ENCODE measurements at places on chromosomes 1 and 21.

- no peak for DNase-seq
Observed at GRCh38 chr1:93565496-93566206, 116.0 kb downstream of the BCAR3 start.

- DNase-seq = no peak
Observed at GRCh38 chr1:39214998-39215873, 10.7 kb downstream of the MACF1 start.

DNA sequence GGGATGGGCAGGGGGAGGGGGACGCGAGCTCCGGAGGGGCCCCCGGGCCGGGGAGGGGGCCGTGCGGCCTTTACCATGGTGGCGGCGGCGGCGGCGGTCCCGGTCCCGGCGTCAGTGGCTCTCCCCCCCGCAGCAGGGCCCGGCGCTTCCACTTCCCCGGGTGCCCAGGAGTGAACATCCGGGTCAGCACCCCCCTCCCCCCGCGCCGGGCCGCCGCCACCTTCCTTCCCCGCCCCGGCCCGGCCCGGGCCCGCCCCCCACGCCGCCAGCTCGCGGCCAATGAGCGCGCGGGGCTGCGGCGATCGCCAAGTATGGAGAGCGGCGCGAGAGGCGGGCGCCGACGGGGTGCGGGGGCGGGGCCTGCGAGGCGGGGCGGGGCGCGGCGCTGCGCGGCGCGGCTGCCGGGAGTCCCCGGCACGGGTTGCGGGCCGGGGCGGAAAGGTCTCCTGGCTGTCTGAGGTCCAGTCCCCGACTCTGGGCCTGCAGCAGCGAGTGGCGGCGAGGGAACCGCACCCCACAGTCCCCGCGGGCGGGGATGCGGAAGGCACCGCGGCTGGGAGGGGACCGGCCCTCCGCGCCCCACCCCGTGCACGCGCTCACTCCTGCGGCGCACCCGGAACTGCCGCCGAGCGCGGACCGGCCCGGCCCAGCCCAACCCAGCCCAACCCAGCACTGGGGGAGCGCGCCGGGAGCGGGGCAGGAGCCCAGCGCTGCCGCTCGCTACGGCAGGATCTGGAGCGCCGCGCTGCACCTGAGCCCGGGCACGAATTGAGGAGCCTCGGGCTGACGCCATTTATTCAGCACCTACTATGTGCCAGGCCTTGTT lies at the start of gene CAPZB:
CAPZB (minus strand) TSS at position 178 of the 826 bp plus-strand sequence; CDS start at position 77, 101 bp downstream.
- DNase-seq = peak; percentile 98

- DNase-seq = peak; percentile 99
Observed at GRCh38 chr1:48471691-48472576, at the start of gene SPATA6. Gene SPATA6, minus strand, starts transcription at chr1:48472204. Its CDS starts 196 bp downstream, at chr1:48472008.

- DNase-seq = no peak
Observed at GRCh38 chr1:160048335-160048734, 16.5 kb upstream of the PIGM start.

GRCh38 chr21:30769724-30770431 lies 14.7 kb upstream of the KRTAP21-1 start:
- no peak for DNase-seq

- no peak for DNase-seq
Observed at GRCh38 chr1:222596696-222597095, 7.0 kb upstream of the TAF1A start.

DNA sequence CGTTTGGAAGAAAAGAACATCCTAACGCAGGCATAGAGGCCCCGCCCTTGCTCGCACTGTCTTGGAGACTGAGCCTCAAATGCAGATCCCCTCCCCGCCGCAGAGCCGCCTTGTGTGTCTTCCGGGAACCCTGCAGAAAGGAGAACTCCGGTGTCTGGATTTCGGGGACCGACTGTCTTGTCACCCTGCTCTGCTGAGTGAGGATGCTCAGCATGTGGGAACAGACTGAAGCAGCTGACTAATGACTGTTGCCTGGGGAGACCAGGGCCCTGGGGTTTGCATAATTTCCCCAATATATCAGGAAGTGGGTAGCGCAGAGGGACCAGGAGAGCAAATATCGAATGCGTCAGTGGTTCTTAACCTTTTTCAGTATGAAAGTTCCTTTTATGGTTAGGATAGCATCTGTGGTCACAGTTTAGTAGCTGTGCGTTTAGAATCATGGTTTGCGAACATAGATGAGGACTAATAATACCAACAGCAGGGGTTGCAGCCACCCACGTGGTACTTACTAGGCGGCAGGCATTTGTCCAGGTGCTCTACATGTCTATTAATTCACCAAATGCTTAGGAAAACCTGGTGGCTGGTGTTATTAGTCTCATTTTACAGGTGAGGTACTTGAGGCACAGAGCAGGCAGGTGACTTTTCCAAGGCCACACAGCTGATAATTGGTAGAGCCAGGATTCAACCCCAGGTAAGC lies 14.3 kb downstream of the GPR137B start:
- DNase-seq = no peak

- no peak for DNase-seq
Observed at GRCh38 chr1:172515927-172516326, 17.0 kb upstream of the SUCO start.

DNA sequence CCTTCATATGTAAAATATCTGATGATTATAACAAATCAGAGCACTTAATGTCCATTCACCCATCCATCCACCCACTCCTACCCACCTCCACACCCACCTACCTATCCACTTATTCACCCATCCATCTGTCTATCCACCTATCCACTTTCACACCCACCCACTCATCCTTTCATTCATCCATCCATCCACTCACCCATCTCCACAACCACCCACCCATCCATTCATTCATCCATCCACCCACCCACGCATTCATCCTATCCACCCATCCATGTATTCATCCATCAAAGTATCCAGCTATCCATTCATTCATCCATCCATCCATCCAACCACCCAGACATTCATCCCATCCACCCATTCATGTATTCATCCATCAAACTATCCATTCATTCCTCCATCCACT lies 466.1 kb downstream of the AJAP1 start:
- no peak for DNase-seq

DNA sequence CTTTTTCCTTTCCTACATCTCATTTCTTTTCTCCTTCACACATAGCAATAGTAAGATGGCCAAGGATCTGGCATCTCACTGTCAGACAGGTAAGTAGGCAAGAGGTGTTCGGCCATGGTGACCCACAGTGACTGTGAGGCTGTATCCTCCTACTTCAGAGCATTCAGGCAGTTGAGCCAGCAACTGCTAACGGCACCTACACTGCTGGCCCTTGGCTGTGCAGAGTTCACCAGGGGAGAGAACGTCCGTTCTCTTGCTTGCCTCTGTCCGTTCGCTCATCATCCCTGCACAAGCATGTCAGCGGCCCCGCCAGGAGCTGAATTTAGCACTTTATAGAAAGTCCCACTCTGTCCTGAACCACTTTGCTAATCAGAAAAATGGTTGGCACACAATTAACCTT lies 113.6 kb downstream of the GREM2 start:
- no peak for DNase-seq
